ENCODE measurements at places on chromosomes 1 and 21. TPM values are rescaled to one million over a fixed set of nuclear protein-coding genes. Genes with fewer than 3 reads are reported as not detected.

Gene PTAFR
- total RNA-seq = 0.76 TPM

Gene KIF26B
- total RNA-seq = 0.20 TPM

Gene RAB3B
- total RNA-seq = 0.02 TPM

Gene CDC7
- total RNA-seq = not detected

Gene MROH9
- total RNA-seq = not detected
